Activated T-cell treated with anti-CD3 and anti-CD28 coated beads, Interleukin-2, amount 50 U/mL, for 72 hours (primary cell): ENCODE measurements at places on chromosomes 13 and 19. TPM values are rescaled to one million over a fixed set of nuclear protein-coding genes. Genes with fewer than 3 reads are reported as not detected.

DNA sequence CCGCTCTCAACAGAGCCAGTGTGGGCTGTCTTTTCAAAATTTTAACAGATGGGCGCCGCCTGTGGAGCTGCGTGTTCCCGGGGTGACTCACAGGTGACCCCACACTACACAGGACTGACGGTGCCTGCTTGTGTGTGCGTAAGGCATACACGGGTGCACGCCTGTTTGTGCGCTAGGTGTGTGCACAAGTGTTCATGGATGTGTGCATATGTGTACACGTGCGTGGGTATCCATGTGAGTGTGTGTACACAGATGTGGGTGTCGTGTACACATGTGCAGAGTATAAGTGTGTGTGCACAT lies 92.7 kb upstream of the SOX1 start:
- no peak for DNase-seq
- no peaks in the 10 kb centered on the region for H3K4me1 ChIP-seq
- no peak overlapping the region for H3K27ac ChIP-seq
- no peak overlapping the region for H3K4me3 ChIP-seq
- no peaks in the 10 kb centered on the region for H3K27me3 ChIP-seq
- peaks cover 6% of the 10 kb centered on the region for H3K36me3 ChIP-seq

- DNase-seq: no peak
- peaks cover 17% of the 10 kb centered on the region for H3K4me1 ChIP-seq
- peaks cover 3% of the 10 kb centered on the region for H3K36me3 ChIP-seq
- H3K4me3 ChIP-seq: no peak overlapping the region
- H3K27ac ChIP-seq: no peak overlapping the region
- H3K27me3 ChIP-seq: no peaks in the 10 kb centered on the region
These were observed 49.0 kb downstream of the DNAJC15 start for GRCh38 chr13:43072394-43072793.

DNA sequence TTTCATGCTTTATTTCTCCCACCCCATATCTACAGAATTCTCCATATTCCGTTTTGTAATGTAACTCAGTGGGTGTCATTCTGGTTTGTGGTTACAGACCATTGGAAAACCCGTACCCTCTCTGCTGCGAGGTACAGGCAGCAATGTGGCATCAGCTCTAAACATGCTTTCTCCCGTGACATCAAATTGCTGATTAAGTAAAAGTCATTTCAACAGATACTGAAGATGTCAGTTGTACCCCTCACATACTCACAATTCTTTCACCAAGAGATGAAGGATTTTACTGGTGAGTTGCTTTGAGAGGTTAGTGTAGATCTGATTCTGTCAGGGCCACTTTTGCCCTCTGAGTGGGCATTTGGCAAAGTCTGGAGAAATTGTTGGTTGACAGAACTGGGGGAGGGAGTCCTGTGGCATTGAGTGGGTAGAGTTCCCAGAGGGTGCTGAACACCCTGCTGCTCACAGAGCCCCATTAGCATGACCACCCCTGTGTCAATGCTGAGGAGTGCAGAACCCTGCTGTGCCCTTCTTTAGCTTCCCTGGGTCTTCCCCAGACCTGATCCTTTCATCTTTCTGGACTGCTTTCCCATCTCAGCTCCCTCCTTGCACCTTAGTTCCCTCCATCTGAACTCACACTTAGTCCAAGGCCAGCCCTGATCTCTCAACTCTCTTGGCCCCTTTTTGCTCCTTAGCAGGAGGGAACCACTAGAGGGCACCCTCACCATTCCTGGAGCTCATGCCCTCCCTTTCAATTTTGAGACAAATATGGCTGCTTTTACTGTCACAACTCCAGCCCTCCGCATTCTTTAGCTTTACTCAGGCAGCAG lies 39.9 kb upstream of the CEACAM8 start:
- DNase-seq: peak; percentile 59
- H3K27me3 ChIP-seq: peaks cover 4% of the 10 kb centered on the region
- no peak overlapping the region for H3K4me3 ChIP-seq
- no peak overlapping the region for H3K27ac ChIP-seq

- no peak overlapping the region for H3K27ac ChIP-seq
- H3K4me3 ChIP-seq: peak overlapping the region; percentile 41
- peak; percentile 55 for DNase-seq
- H3K36me3 ChIP-seq: no peaks in the 10 kb centered on the region
These were observed 3.8 kb downstream of the CD22 start for GRCh38 chr19:35332817-35333216.

DNA sequence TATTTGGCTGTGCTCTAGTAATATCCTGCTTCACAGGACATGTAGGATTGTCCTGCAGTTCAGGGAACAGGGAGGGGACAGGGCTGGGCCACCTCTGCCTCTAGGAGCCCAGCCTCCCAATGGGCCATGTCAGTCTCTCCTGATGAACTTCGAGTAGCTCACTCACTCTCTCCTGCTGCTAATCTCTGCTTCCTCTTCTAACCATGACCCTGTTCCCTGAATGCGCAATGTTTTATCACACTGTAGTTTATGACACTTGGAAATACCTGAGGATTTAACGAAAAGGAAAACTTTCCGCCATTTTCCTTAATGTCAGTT lies 9.2 kb downstream of the PARP4 start:
- peaks cover 31% of the 10 kb centered on the region for H3K4me1 ChIP-seq
- DNase-seq: no peak
- H3K36me3 ChIP-seq: peaks cover 3% of the 10 kb centered on the region

GRCh38 chr13:112990783-112991182 lies 21.8 kb downstream of the MCF2L start:
- no peak overlapping the region for H3K4me3 ChIP-seq
- H3K36me3 ChIP-seq: no peaks in the 10 kb centered on the region
- H3K4me1 ChIP-seq: no peaks in the 10 kb centered on the region
- H3K27me3 ChIP-seq: no peaks in the 10 kb centered on the region

DNA sequence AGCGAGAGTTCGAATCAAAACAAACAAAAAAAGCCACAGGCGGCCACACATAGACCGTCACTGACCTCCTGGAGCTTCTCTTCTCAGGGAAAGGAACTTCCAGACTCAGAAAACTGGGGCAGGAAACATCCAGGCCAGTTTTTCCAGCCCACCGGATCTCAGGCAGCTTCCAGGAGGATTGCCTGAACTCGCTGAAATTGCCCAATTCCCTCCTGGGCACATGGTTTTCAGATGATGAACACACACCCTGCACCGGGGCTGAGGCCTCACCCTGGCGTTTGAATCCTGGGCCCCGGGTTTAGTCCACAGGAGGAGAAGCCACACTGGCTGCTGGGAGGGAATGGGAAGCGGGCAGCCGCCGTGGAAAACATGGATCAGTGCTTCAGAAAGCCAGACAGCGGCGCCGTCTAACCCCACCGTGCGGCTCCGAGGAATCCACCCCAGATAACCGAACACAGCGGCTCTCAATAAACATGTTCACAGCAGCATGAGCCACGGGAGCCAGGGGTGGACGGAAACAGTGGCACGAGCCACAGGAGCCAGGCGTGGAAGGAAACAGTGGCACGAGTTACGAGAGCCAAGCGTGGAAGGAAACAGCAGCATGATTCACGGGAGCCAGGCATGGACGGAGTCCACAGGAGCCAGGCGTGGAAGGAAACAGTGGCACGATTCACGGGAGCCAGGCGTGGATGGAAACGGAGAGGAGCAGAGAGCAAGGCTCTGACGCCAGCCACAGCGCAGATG lies 18.2 kb upstream of the PTBP1 start:
- DNase-seq: no peak
- no peaks in the 10 kb centered on the region for H3K4me1 ChIP-seq
- H3K27me3 ChIP-seq: no peaks in the 10 kb centered on the region

DNA sequence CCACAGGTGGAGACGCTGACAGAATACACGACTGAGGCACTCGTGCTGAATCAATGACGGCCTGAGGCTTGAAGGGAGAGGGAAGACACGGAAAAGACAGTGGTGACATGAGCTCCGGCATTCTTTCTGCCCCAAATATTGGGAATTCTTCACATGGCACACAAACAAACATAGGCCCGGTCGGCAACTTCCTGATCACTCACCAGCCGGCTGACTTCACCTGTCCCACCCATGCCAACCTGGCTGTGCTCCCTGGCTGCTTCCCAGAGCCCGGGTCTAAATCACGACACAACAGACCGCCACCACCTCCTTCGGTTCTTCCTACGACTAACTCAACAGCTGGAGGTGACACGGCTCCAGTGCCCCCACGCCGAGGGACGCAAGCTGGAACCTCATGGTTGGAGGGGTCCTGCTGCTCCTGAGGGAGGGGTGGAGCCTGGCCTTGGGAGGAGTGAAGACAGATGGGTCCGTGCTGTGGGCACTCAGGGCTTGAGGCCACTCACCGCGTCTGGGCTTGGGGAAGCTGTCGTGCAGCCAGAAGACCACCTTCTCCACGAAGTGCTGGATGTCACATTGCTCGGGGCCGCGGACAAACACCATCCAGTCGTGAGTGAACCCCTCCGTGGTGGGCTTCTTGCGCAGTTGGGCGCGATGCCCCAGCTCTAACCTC lies 9.6 kb downstream of the MLLT1 start:
- H3K4me3 ChIP-seq: no peak overlapping the region
- no peak overlapping the region for H3K27ac ChIP-seq
- H3K36me3 ChIP-seq: peaks cover 10% of the 10 kb centered on the region
- no peaks in the 10 kb centered on the region for H3K27me3 ChIP-seq
- DNase-seq: no peak

- peak overlapping the region; percentile 85 for H3K4me3 ChIP-seq
- peaks cover 40% of the 10 kb centered on the region for H3K4me1 ChIP-seq
- DNase-seq: no peak
- no peak overlapping the region for H3K27ac ChIP-seq
- H3K27me3 ChIP-seq: no peaks in the 10 kb centered on the region
- H3K36me3 ChIP-seq: no peaks in the 10 kb centered on the region
These were observed 1.8 kb upstream of the SLC27A1 start for GRCh38 chr19:17468302-17469091.

- DNase-seq: no peak
- no peaks in the 10 kb centered on the region for H3K36me3 ChIP-seq
- no peak overlapping the region for H3K4me3 ChIP-seq
- peaks cover under 1% of the 10 kb centered on the region for H3K4me1 ChIP-seq
- no peak overlapping the region for H3K27ac ChIP-seq
These were observed 8.4 kb downstream of the DACH1 start for GRCh38 chr13:71858647-71859046.

- H3K4me3 ChIP-seq: peak overlapping the region; percentile 96
- H3K27ac ChIP-seq: peak overlapping the region; percentile 74
- DNase-seq: no peak
- H3K36me3 ChIP-seq: peaks cover 11% of the 10 kb centered on the region
- H3K4me1 ChIP-seq: peaks cover 65% of the 10 kb centered on the region
These were observed 810 bp upstream of the NFKBID start for GRCh38 chr19:35901055-35901644.

GRCh38 chr19:46376241-46377153 lies 29.6 kb downstream of the PPP5C start:
- peaks cover 6% of the 10 kb centered on the region for H3K4me1 ChIP-seq
- H3K36me3 ChIP-seq: peaks cover 30% of the 10 kb centered on the region
- no peak overlapping the region for H3K4me3 ChIP-seq

DNA sequence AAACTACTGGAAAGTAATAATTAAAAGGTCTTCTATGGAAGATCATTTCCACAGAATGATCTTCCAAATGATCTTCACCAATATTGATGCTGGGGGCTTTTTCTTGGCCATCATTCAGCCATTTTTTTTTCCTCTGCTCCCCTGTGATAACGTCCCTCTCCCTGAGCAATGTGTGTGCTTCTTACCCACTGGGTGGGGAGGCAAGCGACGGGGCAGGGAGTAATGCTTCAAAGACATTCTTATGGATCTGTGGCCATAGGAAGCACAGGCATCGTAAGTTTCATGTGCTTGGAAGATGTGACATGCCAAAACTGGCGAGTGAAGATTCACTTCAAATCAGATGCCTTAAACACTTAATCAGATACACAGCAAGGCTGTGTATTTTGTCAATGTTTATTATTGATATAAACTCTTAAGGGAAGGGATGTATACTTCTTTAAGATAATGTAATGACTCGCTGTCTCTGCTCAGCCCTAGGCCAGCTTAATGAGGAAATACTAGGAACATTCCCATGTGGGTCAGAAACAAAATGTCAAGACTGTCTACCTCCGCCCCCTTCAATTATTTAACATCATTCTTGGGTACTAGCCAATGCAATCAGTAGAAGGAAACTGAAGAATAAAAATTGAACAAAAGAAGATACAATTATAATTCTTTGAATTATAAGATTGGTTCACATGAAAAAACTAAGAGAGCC lies 34.1 kb upstream of the SERPINE3 start:
- no peak for DNase-seq
- no peaks in the 10 kb centered on the region for H3K36me3 ChIP-seq
- H3K27ac ChIP-seq: no peak overlapping the region
- no peak overlapping the region for H3K4me3 ChIP-seq

GRCh38 chr13:40916207-40916998 lies 102.7 kb downstream of the ELF1 start:
- H3K27ac ChIP-seq: peak overlapping the region; percentile 2
- no peak for DNase-seq
- H3K4me1 ChIP-seq: peaks cover 39% of the 10 kb centered on the region
- peak overlapping the region; percentile 5 for H3K4me3 ChIP-seq
- no peaks in the 10 kb centered on the region for H3K36me3 ChIP-seq

GRCh38 chr13:41599619-41600018 lies 142.3 kb downstream of the RGCC start:
- H3K4me3 ChIP-seq: no peak overlapping the region
- no peak for DNase-seq
- peaks cover 18% of the 10 kb centered on the region for H3K4me1 ChIP-seq
- no peak overlapping the region for H3K27ac ChIP-seq

- no peaks in the 10 kb centered on the region for H3K36me3 ChIP-seq
- no peak for DNase-seq
- no peaks in the 10 kb centered on the region for H3K27me3 ChIP-seq
- no peak overlapping the region for H3K27ac ChIP-seq
These were observed 929.8 kb upstream of the SLITRK1 start for GRCh38 chr13:84812078-84812477.

- H3K4me1 ChIP-seq: no peaks in the 10 kb centered on the region
- H3K4me3 ChIP-seq: no peak overlapping the region
- H3K27ac ChIP-seq: no peak overlapping the region
- H3K27me3 ChIP-seq: peaks cover 23% of the 10 kb centered on the region
- DNase-seq: no peak
These were observed 7.2 kb upstream of the PABPC3 start for GRCh38 chr13:25088562-25089221.

Gene PSG1
- total RNA-seq: not detected

Gene DKKL1
- total RNA-seq: not detected

Gene BCL3
- 192 TPM for total RNA-seq

Gene ZIC2
- total RNA-seq: 0.25 TPM

Gene KMT2B
- total RNA-seq: 71.5 TPM

Gene DPF1
- total RNA-seq: 0.65 TPM

Gene URI1
- 74.6 TPM for total RNA-seq

Gene EDNRB
- not detected for total RNA-seq

Gene C1QTNF9B
- total RNA-seq: not detected
